BE2C (cell line): ENCODE measurements at places on chromosomes 13 and 19.

GRCh38 chr13:38872693-38873092, 117.9 kb downstream of the STOML3 start:
- DNase-seq: peak; percentile 61

DNA sequence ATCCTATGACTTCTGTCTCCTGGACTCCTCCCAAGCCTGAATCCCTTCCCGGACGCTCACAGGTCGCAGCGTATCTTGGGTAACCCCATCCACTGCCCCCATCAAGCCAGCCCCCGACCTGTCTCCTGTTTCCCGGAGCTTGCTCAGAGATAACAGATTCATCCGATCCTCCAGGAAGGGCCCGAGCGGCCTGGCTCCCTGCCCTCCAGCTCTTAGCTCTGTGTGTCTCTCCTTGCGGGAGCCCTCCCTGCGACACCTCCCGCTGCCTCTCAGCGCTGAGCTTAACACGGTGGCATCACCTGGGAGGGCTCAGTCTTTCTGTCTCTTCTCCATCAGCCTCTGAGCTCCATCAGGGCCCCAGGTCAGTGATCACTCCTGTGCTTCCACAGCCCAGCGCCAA, 4.3 kb upstream of the TMEM255B start:
- peak; percentile 4 for DNase-seq

DNA sequence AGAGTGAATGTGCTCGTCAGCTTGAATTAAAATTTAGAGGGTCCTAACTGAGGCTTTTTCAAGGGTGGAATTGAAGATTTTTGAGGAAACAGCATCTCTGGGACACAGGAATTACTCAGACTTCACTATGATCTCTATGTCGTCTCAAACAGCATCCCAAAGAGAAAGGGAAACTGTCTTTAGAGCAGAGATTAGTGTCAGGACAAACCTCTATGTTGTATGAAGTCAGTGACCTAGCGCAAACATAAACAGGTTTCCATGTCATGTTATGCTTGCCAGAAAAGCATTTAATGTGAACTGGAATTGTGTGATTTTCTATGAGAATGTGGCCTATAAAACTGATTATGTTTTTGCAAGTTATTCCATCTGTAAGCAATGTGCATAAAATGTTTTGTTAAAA, 573.7 kb downstream of the GPC6 start:
- no peak for DNase-seq

DNA sequence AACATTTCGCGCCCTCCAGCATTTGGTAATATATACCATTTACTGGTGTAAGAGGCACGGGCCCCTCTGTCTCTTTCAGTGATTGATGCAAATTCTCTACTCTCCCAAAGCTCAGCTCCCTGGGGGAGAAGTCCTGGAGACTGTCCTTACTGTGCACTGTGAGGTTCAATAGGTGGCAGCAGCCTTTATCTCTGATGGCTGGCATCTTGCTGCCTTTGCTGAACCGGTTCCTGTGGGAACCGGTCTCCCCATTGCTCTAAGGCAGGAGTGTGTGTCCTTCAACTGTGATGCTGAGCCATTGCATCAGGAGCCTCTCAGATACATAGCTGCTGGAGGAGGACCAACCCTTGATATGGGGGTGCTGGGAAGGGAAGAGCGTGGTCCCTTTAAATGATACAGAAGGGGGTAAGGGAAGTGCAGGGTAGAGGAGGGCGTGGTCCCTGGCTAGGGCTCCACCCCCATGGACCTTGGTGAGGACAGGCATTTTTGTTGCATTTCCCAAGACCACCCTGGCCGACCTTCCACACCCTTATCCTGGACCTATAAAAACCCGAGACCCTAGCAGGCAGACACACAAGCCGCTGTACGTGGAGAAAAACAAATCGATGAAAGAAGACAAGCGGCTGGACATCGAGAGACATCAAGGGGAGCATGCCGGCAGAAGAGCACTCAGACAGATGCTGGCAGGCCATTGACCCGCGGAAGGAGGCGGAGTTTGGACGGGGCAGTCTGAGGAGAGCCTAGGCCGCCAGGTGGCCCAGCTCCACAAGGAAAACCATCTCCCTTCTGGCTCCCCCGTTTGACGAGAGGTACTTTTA, 41.1 kb upstream of the GTF3A start:
- DNase-seq: no peak

DNA sequence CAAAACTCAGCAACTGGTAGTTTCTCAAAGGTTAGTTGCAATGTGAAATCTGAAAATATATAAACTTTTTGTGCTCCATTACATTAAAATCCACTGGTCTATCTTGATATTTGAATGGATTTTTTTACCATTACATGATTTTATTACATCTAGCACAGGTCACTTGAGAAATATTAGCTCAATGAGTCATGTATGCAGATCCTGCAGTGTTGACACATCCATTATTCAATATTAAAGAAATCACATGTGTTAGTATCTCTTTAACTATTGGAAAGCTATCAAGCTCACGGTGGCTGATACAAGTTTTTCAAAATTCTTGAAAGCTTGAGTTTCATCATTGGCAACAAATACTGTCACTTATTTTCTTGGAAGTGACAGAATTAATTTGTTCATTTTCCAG, 373.9 kb upstream of the TSHZ3 start:
- no peak for DNase-seq

GRCh38 chr19:15398501-15399233, 19.1 kb upstream of the AKAP8 start:
- peak; percentile 68 for DNase-seq

DNA sequence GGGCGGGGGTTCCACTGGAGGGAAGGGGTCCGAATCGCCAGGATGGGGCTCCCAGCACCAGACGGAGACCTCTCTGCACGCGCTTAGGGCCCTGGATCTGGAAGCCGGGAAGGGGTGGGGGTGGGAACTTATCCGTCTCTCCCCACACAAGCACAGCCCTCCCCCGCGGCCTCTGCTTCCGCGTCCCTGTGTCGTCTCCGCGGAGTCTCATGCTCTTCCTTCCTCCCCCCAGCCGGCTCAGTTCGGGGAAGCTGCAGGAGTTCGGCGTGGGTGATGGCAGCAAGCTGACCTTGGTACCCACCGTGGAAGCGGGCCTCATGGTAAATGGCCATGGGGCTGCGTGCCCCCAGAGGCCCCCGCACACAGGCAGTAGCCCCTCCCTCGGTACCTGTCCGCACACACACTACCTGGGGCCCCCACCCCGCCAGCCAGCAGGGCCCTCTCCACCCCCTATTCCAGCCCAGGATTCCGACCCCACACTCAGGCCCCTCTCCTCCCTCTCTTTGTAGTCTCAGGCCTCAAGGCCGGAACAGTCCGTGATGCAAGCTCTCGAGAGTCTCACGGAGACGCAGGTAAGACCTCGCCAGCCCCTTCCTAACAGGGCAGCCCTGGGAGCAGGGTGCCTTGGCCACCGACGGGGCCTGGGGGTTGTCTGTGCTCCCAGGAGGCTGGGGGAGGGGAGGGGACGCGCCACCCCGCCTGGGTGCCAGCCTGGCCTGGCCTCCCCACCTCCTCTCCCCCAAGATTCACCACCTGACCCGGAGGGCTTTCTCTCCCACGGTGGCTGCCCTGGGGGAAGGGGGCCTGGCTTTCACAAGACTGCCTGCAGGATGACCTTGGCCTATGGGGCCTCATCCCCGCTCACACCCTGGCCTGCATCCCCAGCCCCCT, 3.2 kb downstream of the MIDN start:
- DNase-seq: peak; percentile 79

DNA sequence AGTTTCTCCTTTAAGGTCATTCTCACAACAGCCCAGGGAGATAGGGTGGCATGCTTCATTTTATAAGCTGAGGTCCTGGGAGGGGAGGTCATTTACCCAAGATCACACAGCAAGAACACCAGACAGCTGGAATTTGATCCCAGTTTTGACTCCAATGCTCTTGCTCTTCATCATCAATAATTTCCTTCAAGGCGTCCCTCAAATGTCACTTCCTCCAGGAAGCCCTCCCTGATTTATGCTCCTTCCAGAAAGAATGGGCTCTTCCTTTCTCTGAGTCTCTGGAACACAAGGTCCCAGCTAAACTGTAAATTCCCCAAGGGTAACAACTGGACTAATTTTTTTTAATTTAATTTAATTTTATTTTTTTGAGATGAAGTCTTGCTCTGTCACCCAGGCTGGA, 4.7 kb upstream of the DHX34 start:
- no peak for DNase-seq

- no peak for DNase-seq
These were observed 50.4 kb downstream of the RASA3 start for GRCh38 chr13:114081761-114082681.

- DNase-seq: no peak
These were observed 834 bp upstream of the ITGBL1 start for GRCh38 chr13:101451641-101452040.

GRCh38 chr13:83220241-83220640, 662.0 kb downstream of the SLITRK1 start:
- DNase-seq: no peak

GRCh38 chr13:28373810-28374209, 121.1 kb downstream of the FLT1 start:
- DNase-seq: no peak
